ENCODE measurements at places on chromosomes 3 and 15.

- no peak for ATAC-seq
These were observed 92.6 kb upstream of the KCNMB2 start for GRCh38 chr3:178443634-178444033.

DNA sequence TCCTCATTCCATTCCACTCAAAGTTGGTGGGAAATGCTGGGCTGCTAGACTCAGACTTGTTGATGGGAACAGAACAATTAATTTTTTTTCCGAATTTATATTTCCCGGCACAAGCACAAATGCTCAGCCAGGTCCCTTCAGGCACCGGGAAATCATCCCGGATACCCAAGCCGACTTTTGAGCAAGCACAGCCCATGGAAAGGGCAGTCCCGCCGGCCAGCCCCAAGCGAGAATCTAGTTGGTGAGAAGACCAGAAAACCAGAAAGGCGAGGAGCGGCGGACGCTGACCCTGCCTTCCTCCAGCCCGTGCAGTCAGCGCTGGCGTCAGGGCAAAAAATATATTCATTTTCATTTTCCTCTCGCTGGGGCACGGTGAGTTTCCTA is 763 bp upstream of the ZIC4 start:
- ATAC-seq: no peak

DNA sequence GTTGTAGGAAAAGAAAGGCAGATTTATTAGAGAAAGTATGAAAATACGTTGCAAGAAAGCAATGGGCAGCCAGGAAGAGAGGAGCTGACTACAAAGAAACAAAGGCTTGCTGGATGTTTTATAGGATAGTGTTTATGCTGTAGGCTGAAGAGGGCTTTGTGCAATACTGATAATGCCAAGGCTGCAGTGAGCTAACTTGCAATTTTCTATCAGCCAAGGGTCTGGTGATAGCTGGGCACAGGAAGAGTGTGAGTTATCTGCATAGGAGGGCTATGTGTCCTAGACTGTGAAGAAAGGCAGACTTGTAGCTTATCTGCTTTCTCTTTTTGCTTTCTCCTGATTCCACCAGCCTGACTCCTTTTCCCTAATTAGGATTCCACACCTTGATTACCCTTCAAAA is 51.3 kb upstream of the OSBPL11 start:
- no peak for ATAC-seq

DNA sequence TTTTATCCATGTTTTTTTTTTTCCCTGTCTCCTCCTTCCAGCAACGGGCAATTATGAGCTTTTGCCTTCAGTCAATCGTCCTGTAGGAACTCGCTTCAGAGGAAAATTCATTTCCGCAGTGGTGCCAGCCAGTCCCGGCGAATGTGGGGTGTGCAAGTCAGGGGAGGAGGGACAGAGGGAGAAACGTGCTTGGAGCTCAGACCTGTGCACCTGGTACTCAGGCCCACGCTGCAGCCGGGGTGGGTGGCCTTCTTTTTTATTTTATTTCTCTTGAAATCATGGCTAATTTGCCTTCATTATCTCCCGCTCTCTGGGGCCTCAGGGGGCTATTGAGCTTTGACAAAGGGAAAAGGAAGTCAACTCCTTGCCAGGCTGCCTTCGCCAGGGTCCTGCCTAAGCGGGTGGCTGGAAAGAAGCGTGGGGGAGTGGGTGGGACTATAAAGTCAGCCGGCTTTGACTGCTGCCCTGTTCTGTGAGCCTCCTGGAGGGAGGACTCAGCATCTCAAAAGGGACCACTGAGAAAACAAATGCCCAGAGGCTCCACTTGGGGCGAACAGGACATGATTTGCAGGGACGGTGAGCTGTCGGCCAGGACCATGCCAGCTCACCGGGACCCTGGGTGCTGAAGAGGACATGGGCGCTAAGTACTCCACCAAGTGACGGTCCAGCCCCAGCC is 5.5 kb downstream of the GRIP2 start:
- no peak for ATAC-seq

DNA sequence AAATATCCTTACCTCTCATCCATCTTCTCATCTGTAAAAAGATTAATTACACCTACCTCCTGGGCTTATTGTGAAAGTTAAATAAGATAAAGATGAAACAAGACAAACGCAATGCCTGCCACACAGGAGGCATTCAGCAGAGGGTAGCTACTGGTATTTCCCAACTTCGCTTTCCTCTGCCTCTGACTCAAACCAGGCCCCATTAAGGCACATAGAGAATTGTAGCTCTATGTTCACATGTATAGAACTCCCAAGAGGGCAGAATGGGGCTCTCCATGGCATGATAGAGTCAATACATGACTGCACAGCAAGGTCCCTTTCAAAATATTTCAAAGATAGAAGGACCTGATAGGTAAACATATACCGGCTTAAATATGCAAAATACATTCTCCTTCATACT is 1.4 kb downstream of the LYSMD2 start:
- peak; percentile 37 for ATAC-seq

Measured in activated CD4-positive, CD25-positive, alpha-beta regulatory T cell treated with anti-CD3 and anti-CD28 coated beads, Interleukin-2, amount 50 U/mL, for 24 hours (primary cell).